Suppressor macrophage treated with lipopolysaccharide for 4 hours (primary cell): ENCODE measurements at places on chromosomes 16 and 17.
A peak's percentile ranks its signal among the peaks of the same experiment; 100 is the strongest.

DNA sequence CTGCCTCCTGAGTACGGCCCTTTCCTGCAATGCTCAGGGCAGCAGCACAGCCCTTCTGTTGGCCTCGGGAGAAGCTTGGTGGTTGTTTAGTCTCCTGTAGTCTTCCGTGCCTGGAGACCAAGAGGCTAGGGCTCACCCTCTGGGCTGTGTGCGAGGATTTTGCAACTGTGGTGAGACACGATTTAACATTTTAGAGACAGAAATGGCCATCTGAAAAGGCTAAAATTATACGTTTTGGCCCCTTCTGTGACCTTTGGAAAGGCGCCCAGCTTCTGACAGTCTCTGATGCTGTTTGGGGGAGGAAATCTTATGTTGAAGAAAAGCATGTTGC lies 33.1 kb downstream of the FOXL1 start:
- DNase-seq: no peak

- no peak for DNase-seq
These were observed 65.3 kb upstream of the NUDT7 start for GRCh38 chr16:77657016-77657415.

GRCh38 chr16:15928261-15929104 lies 20.9 kb upstream of the ABCC1 start:
- DNase-seq: no peak

- no peak for DNase-seq
These were observed 21.4 kb upstream of the PITPNM3 start for GRCh38 chr17:6577686-6578263.

DNA sequence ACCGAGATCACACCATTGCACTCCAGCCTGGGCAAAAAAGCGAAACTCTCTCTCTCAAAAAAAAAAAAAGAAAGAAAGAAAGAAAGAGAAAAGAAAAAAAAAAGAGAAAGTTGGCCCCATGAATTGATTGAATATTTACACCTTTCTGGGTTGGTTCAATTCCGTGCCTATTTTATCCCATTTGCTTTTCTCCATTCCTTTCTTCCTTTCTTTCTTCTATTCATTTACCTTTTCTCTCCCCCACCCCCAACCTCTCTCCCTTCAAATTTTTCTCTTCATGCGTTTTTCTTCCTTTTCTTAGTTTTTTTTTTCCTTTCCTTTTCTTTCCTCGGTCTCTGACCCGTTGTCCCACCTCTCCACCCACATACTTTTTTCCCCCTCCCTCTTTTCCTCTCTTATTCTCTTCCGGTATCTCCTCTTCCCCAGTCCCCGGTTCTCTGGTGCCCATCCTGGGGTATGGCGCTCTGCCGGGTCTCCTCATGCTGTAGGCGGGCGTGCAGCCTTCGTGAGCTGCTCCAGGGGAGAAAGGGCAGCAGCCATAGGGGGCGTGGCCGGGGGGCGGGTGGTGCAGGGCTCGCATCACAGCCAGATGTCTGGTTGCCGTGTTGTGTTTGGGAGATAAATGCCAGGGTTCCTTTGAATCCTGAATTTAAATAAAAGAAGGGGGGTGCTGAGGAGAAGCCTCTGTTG lies 5.3 kb upstream of the COL1A1 start:
- no peak for DNase-seq

- no peak for DNase-seq
These were observed 310.4 kb downstream of the XYLT1 start for GRCh38 chr16:17160285-17160853.

- DNase-seq: no peak
These were observed 5.6 kb downstream of the GLG1 start for GRCh38 chr16:74601126-74601871.

GRCh38 chr17:67449065-67449464 lies 72.0 kb downstream of the PITPNC1 start:
- DNase-seq: no peak

GRCh38 chr17:35801583-35802224 lies 6.3 kb upstream of the MMP28 start:
- no peak for DNase-seq

- DNase-seq: no peak
These were observed at the start of gene DNAI2 for GRCh38 chr17:74274060-74274708. Gene DNAI2 (plus strand): TSS chr17:74274234. CDS start chr17:74281818, 7,584 bp downstream.

DNA sequence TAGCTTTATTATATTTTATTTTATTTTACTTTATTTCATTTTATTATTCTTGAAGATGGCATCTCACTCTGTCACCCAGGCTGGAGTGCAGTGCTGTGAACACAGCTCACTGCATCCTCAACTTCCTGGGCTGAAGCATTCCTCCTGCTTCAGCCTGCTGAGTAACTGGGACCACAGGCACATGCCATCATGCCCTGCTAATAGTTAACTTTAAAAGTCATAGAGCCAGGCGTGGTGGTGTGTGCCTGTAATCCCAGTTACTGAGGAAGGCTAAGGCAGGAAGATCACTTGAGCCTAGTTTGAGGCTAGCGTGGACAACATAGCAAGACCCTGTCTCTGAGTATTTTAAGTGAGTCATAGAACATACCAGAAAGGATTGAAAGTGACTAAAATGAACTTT lies 38.7 kb downstream of the ESRP2 start:
- DNase-seq: no peak

- DNase-seq: no peak
These were observed 171.8 kb downstream of the PRKCA start for GRCh38 chr17:66474258-66474657.

DNA sequence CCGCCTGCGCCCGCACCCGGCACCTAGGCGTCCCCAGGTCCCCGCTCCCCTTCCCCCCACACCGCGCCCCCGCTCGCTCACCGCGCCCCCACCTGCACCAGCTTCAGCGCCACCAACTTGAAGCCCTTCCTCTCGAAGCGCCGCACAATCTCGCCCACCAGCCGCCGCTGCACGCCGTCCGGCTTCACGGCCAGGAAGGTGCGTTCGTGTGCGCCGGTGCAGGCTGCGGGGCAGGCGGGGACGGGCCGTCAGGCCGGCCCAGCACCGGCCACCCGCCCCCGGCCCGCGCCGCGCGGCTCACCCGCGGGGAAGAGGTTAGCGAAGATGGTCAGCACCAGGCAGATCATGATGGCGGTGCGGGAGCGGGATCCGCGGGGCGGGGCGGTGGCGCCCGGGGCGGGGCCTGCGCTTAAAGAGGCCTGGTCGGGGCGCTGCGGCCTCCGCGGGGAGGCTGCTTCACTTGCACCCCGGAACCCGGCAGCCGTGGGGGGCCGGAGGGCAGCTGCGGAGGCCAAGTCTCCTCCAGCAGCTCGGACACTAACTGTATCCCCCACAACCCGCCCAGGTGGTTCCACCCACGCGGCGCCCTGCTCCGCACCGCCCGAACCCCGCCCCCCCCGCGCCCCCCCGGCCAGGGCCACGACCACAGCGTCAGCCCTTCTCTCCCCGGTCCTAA lies at the start of gene NME3:
Gene NME3, minus strand, starts transcription at position 356 of the 676 bp plus-strand sequence. Its CDS starts 9 bp downstream, at position 347.
- DNase-seq: peak; percentile 67

- DNase-seq: no peak
These were observed 26.9 kb upstream of the XYLT1 start for GRCh38 chr16:17497648-17498047.

- DNase-seq: no peak
These were observed 4.4 kb downstream of the NTAN1 start for GRCh38 chr16:15051387-15051951.

DNA sequence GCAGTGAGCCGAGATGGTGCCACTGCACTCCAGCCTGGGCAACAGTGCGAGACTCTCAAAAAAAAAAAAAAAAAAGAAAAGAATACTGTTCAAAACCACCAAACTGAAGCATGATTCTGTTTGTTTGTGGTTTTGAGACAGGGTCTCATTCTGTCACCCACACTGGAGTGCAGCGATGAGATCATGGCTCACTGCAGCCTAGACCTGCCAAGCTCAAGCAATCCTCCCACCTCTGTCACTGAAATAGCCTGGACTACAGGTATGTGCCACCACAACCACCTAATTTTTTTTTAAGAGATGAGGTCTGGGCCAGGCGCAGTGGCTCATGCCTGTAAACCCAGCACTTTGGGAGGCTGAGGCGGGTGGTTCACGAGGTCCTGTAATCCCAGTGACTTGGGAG lies 4.3 kb downstream of the SUMO2 start:
- DNase-seq: no peak
